ENCODE measurements at places on chromosomes 12 and 14.
A peak's percentile ranks its signal among the peaks of the same experiment; 100 is the strongest.

- no peak for DNase-seq
Observed at GRCh38 chr12:104689635-104690034, 232.9 kb downstream of the CHST11 start.

GRCh38 chr12:51086933-51087332 is 3.5 kb upstream of the CSRNP2 start:
- DNase-seq: no peak

DNA sequence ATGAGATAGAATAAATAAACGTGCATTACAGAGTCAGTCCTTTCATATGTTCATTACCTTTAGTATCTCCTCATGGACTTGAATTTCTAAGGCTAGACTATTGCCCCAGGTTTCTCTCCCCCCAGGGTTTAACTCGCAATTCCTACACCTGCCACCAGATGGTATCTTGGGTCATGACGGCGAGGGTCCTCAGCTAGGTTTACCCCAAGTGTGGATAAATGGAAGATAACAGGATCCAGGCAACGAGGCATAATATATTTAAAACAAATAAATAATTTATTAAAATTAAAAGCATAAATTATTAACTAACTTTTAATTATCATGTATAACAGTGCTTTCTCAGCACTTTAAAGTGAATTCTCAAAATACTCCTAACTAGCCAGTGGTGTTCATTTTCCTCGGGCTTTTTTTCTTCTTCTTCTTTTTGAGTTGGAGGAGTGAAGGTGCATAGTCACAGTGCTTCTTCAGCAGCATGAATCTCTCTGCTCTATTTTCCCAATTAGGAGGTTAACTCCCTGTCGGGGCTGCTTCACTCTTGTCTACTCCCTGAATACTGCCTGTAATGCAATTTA is 243.5 kb upstream of the CAND1 start:
- peak; percentile 70 for DNase-seq

- DNase-seq: no peak
Observed at GRCh38 chr12:94743174-94743573, 92.8 kb upstream of the TMCC3 start.

- no peak for DNase-seq
Observed at GRCh38 chr14:105159344-105159743, 9.2 kb downstream of the JAG2 start.

- DNase-seq: no peak
Observed at GRCh38 chr12:106142591-106143261, 4.0 kb upstream of the NUAK1 start.

GRCh38 chr12:50151047-50151687 is 16.0 kb downstream of the CERS5 start:
- no peak for DNase-seq

GRCh38 chr12:105334582-105334981 is 4.1 kb downstream of the C12orf75 start:
- no peak for DNase-seq

DNA sequence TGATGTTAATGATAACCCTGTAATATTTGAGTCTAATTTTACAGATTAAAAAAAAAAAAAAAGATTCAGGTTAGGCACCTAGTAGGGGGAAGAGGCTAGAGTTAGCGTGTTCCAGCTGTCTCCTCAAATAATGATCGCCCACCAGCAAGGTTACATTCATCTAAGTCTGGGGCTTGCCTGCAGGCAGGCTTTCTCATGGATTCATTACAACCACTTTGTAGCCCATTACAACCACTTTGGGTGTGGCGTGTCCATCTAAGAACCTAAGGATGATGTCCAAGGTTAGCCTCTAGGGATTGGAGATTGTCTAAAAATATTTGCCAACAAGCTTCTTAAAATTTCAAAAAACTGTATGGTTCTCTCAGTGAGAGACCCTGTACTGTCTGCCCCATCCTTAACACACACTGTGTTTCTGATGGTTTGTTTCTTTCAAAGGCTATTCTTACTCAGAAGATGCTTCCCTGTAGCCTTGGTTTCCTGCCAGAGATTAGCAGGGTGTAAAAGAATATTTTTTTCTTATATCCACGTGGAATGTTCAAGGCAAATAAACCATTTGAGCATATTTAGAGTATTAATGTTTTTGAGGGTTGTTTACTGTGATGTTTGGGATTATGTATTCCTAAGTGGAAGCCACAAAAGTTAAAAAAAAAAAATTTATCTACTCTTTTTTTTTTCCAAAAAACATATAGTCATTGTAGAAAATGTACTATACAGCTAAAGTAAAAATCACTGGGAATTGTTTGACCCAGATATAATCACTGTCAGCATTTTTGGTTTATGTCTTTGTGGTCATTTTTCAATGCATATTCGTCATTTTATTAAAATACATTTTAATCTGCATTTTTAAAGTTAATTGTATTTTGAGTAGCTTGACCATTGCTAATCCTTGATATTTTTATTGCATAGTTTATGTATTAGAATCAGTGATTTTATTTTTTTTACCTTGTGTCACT is 1.7 kb downstream of the DYNC1H1 start:
- no peak for DNase-seq

- no peak for DNase-seq
Observed at GRCh38 chr12:106000382-106001104, 138.2 kb downstream of the NUAK1 start.

GRCh38 chr14:105023144-105023543 is 2.3 kb upstream of the CDCA4 start:
- DNase-seq: no peak

DNA sequence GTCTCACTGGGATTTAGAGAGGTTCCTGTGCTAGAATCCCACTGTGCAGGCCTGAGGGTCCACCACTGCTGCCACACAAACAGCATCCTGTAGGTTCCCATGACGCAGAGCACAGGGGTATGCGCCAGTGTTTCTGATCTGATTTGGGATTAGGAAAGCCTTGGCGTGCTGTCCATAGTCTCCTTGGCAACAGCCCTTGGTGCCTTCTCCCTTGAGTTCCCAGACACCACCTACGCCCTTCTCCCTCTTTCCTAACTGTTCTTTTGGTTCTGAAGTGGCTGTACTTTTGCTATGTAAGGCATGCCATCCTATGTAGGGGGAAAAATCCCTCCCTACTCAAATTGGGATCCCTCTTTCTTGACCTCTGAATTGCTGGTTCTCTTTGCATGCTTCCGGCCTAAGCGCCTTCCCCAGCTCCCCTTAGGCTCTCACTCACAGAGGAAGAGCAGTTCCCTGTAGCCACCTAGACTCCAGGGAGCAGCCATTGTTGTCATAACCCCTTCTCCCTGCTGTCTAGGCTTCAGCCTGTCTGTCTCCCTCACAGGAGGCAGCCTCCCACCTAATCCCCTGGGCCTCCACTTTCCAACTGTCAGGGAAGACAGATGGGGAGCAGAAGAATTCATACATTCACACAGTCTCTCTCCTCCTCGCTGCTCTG is 14.8 kb upstream of the RIC8B start:
- DNase-seq: no peak

DNA sequence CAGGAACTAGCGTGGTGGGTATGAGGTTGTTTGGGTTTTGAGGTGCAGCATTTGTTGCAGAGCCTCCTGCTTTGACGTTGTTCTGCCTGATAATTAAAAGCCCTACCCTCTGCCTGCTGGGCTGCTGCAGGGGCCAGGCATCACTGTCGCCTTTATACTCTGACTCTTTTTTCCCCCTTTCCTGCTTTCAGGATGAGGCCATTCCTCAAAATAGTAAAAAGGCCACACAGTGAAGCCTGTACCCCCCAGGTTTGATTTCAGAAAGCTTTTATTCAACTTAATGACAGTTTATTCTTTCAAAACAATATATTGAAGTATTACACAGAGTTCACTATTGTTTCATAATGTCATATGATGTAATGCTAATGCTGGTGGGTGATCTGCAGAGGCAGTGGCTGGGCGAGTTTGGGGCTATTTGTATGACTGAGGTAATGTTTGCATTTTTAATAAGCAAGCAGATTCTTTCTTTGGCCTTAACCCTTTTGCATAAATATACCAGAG is 9.1 kb downstream of the BORCS5 start:
- DNase-seq: no peak

GRCh38 chr12:12736759-12737676 is 19.9 kb downstream of the CDKN1B start:
- DNase-seq: peak; percentile 25

DNA sequence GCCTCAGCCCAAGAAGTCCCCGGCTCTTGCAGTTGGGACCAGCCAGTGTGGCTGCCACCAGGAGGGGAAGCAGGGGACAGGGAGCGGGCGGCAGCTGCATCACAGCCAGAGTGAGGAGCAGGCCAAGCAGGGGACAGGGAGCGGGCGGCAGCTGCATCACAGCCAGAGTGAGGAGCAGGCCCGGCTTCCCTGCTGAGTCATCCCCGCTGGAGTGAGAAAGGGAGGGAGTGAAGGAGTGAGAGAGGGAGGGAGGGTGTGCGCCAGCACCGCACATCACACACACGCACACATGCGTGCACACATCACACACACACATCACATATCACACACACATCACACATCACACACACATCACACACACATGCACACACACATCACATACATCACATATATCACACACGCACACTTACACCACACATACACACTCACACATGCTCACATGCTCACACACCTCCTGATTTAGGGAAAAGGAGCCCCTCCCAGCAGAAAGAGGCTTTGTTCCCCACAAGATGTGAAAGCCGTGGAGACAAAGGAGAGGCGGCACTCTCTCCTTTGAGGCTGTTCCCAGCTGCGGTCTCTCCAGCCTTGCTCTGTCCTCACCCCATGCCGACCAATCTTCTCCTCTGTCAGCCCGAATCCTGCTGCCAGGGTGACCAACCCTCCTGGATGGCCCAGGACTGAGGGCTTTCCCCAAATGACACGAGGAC is 16.7 kb upstream of the ZDHHC22 start:
- no peak for DNase-seq

DNA sequence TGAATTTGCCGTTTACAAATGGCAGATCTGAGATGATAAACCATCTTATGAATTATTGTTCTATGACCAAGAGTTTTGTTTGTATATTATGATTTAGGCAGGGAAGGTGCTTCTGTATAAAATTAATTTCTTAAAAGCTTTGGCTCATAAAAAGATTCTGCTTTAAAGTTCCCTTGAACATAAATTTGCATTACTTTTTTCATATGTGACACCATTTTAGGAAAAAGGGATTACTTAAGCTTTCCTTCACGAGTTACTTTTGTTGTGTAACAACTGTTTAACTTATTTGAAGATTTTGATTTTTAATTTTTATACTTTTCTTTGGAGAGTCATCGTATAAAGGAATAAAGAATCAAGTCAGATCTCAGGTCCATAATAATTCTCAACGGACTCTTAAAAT is 3.3 kb downstream of the ETNK1 start:
- DNase-seq: no peak

DNA sequence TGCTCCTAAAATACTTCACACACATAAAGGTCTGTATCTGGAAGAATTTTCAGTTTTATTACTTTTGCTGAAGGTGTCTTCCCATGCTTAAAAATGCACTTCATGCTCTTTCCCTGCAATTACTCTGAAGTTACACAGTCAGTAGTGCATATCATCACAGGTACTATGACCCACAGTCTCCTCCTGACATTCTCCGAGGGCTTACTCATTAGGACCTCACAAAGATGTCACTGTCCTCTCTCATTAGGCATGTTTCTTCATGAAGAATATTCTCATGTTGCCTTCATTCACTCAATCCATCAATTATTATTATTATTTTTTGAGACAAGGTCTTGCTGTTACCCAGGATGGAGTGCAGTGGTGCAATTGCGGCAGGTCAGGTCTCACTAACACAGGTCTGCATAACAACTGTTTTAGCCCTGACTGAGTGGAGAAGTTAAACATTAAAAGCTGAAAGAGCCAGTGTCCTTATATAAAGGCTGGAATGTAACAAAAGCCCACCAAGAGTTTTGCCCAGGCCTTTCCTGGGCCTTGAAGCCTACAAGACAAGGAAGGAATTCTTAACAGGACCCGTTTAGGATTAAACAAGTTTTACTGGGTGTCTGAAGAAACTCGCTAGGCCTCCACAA is 119.5 kb upstream of the WSCD2 start:
- no peak for DNase-seq

GRCh38 chr12:62078020-62078419 is 182.2 kb upstream of the USP15 start:
- no peak for DNase-seq

DNA sequence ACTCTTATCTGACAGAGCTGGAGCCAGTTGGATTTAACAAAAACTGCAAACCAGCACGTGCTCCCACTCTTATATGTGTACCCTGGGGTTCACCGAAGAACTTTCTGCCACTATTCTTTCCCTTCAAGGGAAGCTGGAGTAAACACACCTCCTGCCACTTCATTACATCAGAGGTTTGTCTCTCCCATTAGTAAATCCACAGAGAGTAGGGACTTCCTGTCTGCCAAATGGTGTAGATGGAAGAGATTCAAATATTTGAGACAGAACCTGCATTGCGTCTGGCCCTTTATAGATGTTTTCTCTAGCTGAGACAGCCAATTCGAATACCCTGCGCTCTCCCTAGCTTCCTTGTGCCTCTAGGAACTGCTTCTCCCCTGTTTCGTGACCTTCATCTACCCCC is 29.1 kb upstream of the AEBP2 start:
- no peak for DNase-seq

- DNase-seq: peak; percentile 26
Observed at GRCh38 chr12:45415393-45415817, 199.5 kb downstream of the ANO6 start.

- DNase-seq: no peak
Observed at GRCh38 chr12:53217931-53218307, 10.9 kb upstream of the ITGB7 start.

GRCh38 chr12:51190820-51191219 is 17.9 kb upstream of the TFCP2 start:
- no peak for DNase-seq

DNA sequence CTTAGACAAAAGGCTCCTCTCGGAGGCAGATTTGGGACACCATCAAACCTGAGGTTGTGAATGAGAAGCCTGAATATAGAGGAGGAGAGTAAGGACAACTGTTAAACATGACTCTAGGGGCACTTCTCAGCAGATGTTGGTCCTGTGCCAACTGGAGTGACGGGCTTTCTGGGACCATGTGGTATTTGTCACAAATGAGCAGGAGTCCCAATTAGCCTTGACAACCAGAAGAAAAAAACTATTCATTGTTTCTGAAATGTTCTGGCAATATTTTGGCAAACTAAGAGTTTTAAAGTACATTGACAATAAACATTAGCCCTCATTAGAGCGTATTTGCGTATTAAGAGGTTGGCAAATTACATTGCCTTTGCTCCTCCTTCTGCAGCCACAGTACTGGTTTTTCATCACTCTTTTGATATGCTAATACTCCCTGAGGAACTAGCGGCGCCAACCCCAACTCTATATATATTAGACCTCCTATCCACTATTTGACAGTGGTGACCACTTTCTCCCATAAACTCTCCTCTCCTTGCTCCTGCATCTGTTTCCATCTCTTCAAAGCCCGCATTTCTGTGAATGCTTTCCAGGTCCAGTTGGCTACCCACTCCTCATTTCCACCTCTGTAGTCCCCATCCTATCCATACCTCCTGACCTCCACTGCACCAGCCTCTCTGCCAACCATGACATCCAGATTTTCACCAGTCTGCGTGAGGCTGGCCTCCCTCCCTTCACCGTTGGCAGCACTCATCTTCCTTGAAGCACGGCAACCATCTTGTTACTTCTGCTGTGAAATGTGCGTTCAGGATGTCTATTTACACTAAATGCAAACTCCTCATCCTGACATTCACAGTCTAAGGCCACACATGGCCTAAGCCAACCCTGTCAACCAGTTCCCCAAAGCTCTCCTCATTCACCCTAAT is 100.7 kb downstream of the ZFC3H1 start:
- no peak for DNase-seq
